ENCODE measurements at places on chromosomes 5 and 9.

GRCh38 chr5:73974871-73975360, 348.9 kb downstream of the ARHGEF28 start:
- DNase-seq = no peak

GRCh38 chr9:133492061-133493021, 13.4 kb upstream of the SLC2A6 start:
- no peak for DNase-seq

DNA sequence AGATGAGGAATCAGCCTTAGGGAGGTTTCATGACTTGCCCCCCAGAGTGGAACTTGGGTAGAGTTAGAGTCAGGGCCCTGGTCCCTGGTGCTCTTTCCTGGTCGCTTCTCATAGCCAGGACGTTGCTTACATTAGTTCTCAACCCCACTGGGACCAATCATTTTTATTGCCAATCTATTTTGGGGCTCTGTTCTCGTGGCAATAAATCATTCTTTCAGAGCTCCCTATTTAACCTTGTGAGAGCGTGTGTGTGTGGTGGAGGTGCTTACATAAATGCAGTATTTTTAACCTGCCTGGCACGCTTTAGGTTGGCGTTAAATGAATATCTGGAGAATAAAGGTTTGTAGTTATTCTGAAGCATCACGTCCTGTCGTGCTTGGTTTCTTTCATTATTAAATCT, 4.1 kb downstream of the TRIO start:
- no peak for DNase-seq

- DNase-seq = no peak
Observed at GRCh38 chr9:108934323-108934893, at the start of gene ABITRAM. ABITRAM (plus strand) TSS chr9:108934400; CDS start chr9:108934487, 87 bp downstream.

- DNase-seq = no peak
Observed at GRCh38 chr5:96243203-96243602, 189.8 kb downstream of the PCSK1 start.

GRCh38 chr9:127741831-127742434, 6.8 kb upstream of the TOR2A start:
- peak; percentile 61 for DNase-seq

DNA sequence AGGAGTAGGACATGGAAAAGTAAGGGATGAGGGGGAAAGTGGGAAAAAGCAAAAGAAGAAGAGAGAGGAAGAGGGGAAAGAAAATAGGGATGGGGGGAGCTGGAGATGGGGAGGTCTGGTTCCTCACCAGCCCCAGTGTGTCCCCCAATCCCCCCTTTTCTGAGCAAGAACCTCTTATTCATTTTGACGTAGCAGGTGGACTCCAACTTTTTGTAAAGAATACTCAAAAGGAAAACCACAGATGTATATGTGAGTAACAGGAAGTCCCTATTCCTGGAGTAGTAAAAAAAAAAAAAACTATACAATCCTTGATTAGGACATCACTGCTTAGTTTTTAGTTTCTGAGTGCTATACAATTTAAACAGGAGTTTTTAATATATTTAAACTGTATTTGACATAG, 3.9 kb upstream of the CFAP95 start:
- DNase-seq = no peak

DNA sequence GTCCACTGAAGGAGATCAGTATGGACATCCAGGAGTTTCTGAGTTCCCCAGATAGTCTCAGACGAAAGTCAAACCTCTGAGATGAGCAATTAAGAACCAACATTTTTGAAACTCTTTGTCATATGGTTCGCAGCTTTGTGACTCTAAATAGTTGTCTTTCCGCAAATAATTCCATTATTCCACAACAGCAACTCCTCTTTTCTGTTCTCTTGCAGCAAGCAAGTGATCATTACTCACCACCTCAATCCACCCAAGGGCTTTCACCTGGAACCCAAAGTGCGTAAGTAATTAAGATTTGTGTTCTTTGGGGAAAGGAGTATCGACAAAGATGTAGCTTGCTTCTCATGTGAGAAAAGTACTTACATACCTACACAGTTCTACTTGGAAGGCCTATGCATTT, 15.6 kb downstream of the MTX3 start:
- DNase-seq = no peak

DNA sequence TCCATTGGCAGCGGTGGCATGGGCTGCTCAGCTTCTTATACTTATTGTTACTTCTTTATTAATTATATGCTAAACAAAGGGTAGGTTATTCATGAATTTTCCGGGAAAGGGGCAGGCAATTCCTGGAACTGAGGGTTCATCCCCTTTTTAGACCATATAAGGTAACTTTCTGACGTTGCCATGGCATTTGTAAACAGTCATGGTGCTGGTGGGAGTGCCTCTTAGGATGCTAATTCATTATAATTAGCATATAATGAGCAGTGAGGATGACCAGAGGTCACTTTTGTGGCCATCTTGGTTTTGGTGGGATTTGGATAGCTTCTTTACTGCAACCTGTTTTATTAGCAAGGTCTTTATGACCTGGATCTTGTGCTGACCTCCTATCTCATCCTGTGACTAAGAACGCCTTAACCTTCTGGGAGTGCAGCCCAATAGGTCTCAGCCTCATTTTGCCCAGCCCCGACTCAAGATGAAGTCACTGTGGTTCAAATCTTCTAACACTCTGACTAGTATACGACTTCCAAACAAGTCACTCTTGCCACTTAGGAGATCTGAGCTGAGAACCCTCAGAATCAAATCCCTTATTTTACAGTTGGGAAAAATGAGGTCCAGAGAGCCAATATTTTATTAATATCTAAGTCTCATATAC, 237.5 kb downstream of the TRIM32 start:
- DNase-seq = no peak

DNA sequence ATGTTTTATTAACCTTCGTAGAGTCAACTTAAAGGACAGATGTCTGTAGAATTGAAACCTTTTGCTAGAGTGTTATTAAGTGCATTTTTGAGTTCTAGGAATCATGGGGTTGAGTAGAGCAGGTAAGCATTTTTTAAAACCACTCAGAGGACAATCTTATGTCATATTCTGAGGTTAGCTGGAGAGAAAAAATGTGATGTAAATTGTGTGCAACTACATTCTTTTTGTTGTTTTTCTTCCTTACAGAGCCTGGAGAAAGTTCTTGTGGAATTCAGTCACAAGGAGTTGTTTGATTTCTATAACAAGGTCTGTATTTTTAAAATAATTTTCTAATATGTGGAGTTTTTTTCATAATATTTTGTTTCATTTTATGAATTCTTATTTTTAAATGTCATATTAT, 206.4 kb downstream of the COMMD10 start:
- DNase-seq = no peak

DNA sequence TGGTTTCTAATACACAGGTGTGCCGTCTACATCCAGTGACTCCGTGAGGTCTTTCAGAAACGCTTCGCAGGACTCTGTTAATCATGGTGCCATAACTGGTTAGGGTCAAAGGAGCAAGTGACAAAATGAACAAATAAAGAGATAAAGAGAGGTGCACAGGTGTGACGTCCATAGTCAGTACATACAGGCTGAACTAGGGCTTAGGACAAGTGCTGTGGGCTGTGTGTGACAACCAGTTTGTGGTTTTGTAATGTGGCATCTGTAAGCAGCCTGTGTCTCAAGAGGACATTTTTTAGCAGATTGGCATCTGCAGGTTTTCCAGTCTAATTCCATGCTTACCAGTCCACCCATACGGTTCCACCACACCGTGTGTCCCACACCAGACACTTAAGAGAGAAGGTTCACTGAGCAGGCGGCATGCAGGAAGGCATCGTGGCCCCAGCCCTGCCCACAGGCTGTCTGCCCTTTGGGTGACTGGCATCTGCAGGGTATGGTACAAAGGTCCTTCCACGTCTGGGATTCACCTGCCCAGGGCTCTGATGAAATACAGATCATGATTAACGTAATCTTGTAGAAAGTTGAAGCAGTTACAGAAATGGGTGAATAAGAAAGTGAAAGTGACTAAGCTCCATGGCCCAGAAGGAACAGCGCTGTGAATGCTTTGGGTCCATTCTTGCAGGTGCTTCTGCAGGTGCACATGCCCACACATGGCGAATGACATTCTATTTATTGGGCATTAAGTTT, 26.9 kb downstream of the SRD5A1 start:
- no peak for DNase-seq

DNA sequence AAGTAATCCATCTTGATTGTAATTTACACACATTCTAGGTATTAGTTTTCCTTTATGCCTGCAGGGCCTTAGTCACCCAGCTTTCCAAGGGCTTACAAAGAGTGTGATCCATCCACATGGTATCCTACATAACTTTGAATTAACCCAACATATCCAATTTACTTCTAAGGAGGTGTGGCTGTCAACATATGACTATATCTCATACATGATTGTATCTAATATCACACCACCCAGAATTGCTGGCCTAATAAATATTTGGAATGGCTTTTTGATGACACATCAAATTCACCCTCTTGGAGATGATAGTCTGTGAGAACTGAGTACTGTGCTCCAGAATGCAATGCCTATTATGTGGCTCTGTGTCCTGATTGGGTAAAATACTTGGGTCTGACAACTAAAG, 363.3 kb upstream of the GRIN3A start:
- DNase-seq = no peak

DNA sequence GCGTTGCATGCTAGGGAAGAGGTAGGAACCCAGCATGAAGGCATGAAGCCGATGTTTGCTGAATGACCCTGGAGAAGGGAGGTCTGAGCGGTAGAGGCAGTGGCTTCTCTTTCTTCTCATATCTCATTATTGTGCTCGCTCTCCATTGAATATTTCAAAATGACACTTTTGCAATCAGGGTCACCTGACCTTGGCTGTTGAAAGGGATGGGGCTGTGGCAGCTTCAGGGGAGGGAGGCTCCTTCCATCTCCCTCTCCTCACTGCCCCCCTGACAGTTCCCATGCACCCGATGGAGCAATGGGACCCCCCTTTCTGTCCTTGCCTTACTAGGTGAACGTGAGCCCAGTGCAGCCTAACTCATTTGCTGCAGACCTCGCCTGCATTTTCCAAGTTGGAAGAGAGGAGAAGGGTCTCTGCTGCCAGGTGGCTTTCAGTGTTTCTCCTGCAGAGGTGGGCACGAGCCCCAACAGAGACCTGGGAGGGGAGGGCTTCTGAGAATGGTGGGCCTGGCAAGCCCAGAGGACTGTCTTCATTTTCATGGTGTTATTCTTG, 17.9 kb downstream of the STC2 start:
- no peak for DNase-seq

- DNase-seq = peak; percentile 30
Observed at GRCh38 chr5:30401479-30402058, 791.9 kb upstream of the CDH6 start.

- no peak for DNase-seq
Observed at GRCh38 chr9:104276709-104277245, 182.7 kb downstream of the SMC2 start.

- DNase-seq = no peak
Observed at GRCh38 chr5:139100825-139101224, 97.3 kb downstream of the SIL1 start.

GRCh38 chr5:12017007-12017406, 112.8 kb upstream of the CTNND2 start:
- no peak for DNase-seq

DNA sequence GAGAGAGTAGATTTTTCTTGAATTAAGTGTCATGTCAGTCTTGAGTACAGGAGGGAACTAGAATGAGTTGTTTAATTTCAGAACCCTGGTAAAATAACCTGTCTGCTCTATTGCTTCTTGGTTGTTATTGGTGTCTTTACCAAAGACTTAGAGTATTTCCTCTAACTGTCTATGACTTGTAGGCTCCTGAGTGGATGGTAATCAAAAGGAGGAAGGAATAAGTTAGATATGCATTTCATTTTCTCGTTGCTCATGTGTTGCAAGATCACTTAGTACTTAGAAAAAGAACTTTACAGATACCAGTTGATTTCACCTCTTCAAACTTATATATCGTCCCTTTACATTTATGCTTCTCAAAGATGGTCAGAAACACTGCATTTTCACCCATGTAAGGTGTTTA, 31.1 kb downstream of the UHRF2 start:
- DNase-seq = no peak

DNA sequence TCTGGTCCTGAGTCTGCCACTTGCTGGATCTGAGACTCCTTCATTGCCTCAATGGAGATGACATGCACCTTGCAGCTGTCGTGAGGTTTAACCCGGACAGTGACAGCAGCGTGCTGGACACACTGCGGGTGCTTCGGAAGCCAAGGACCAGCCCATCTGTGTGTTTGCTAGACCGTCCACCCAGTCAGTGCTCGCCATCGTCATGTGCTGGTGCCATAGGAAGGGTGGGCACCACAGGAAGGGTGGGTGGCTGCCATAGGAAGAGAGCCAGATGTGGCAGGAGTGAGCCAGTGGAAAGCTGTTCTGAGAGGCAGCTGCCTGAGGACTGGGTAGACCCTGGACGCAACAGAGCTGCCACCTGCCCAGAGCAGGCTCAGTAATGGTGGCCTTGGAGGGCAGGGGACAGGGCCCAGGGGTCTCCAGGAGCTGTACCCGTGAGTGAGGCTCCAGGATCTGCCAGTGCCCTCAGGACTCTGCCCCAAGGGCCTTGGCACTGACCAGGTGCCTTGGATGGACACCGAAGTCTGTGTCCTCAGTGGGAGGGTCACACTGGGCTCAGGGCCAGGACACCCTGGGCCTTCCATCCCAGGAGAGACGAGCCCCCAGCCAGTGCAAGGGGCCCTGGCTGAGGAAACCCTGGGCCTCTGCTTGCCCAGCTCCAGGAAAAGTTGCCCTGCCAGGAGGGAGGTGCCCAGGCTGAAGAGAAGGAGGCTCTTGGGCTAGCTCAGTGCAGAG, 21.8 kb downstream of the FLT4 start:
- DNase-seq = no peak

Measured in omental fat pad (tissue), 4 donors.